Glomerular endothelial cell (primary cell): ENCODE measurements at places on chromosomes 5 and 9. TPM values are rescaled to one million over a fixed set of nuclear protein-coding genes. Genes with fewer than 3 reads are reported as not detected.

DNA sequence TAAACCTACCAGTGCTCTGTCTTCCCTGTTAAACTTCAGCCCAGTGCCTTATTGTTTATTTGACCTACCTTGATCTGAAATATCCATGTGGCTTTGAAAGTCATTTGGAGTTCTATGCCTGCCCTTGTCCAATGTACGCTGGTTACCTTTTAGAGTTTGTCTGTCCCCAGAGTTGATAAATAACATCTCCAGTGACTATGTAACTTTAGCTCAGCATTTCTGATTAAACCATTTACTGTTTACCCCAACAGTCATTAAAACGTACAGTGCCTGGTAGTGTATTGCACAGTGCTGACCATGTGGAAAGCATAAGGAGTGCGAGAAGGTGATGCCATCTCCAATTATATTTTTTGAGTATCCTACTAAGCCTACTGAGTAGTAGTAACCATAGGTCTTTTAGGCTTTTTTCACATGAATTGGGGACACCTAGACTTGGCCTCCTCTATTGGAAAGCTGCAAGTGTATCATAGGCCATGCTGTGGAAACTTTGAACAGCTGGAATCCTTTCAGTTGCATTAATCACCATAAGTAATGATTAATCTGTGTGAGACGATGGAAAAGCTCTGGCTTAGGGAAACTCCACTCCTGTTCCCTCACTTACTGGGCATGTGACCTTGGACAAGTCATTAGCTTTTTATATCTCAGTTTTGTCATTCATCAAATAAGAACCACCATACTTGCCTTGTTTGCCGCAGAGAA, 93.5 kb downstream of the MAST4 start:
- no peak for DNase-seq

Gene SLC36A1
- total RNA-seq, result 7.2 and 9.1 TPM in 2 replicates

DNA sequence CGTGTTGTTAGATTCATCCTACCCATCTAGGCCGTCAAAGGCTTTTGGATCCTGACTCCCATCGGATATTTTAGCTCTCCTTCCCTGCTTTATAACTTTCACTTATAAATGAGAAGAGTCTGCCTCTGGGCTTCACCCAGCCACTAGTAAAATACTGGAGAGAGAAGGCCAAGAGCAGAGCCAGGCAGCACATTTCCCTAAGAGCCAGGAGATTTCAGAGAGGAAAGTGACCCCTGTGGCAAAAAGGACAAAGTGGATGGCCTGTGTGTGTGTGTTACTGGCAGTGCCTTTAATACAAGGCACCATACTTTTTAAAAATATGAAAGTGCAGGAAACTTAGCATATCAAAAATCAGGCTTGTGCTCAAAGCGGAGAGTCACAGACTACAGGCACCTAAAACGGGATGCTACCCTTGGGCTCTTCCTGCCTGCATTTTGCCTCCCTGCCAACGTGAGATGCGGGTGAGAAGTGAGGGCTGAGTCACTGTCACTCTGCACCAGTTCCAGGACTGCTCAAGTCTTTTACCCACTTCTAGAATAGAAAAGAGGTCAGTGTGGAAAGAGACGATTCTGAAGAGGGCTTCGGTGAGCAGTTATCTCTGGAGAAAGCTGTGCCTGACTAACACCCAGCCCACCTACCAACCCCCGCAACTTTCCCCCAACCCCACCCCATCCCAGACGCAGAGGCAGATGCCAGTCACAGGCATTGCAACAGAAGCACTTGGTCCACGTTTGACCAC, 15.9 kb downstream of the NFIL3 start:
- no peak for DNase-seq

- DNase-seq, result no peak
Measured at GRCh38 chr9:20504930-20505329, 117.4 kb downstream of the MLLT3 start.

Gene ANKRD31
- total RNA-seq, result 0.15 TPM in 1 of 2 replicates, not detected in the other

DNA sequence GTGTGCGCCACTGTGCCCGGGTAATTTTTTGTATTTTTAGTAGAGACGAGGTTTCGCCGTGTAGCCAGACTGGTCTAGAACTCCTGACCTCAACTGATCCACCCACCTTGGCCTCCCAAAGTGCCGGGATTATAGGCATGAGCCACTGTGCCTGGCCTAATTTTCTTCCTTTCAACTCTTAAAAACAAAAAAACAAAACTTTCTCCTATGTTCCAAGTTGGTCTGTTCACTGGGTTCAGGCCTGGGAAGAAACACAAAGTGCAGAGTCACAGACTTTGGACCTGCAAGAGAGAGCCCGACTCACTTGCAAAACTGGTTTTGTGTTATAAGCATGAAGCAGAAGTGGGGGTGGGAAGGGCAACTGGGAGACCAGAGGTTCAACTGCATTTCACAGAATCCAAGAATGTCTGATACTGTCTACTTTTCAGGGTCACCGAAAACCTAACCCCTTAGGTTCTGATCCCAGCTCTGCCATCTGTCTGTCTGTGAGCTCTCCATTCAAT, 5.2 kb upstream of the HDHD3 start:
- DNase-seq, result no peak

GRCh38 chr9:33044677-33045282, 19.7 kb downstream of the DNAJA1 start:
- DNase-seq, result no peak

- DNase-seq, result no peak
Measured at GRCh38 chr9:102840335-102840734, 154.8 kb upstream of the CYLC2 start.

DNA sequence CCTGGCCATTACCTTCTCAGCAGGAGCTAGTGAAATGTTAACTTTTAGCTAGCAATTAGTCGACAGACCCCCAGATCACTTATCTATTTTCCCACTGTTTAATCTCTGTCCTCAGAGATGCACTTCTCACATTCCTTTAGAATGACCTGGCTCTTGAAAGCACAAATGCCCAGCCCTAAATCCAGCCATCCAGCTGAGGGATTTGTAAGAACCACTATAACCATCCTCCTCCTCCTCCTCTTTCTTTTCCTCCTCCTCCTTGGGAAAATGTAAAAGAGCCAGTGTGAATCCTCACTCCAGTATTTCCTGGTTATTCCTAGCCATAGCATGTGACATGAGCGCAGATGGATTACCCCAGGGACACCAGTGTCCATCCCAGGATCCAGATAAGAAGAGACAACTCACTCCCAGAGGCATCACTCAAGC, 124.3 kb downstream of the ENC1 start:
- DNase-seq, result no peak

Gene SLC36A2
- total RNA-seq, result not detected in 2 replicates

DNA sequence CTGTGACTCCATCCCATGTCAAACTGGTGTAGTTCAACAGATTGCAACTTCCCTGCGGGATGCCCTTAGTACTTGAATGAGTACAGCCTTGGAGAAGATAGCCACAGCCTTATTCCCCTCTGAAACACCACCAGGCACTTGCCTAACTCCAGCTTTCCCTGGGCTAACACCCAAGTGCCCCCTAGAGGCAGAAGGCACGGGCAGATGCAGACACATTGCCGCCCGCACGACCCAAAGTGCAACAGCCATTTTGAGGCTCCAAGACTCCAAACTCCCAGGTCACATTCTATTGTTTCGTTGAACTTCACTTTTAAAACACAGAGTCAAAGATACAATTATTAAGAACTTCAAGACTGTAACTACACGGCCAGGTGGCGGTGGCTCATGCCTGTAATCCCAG, 163.6 kb upstream of the CDH6 start:
- no peak for DNase-seq

Gene ABLIM3
- 57.9 and 60.4 TPM in 2 replicates for total RNA-seq

Gene RPL37
- total RNA-seq, result 115 and 223 TPM in 2 replicates

- DNase-seq, result no peak
Measured at GRCh38 chr9:134626069-134626423, 15.6 kb upstream of the COL5A1 start.
